CD8-positive, alpha-beta memory T cell (primary cell): ENCODE measurements at places on chromosomes 4 and X. TPM values are rescaled to one million over a fixed set of nuclear protein-coding genes. Genes with fewer than 3 reads are reported as not detected.

IGFBP7 gene
- not detected for total RNA-seq

- DNase-seq: no peak
These were observed 111.2 kb upstream of the PLS3 start for GRCh38 chrX:115449742-115450141.

DNA sequence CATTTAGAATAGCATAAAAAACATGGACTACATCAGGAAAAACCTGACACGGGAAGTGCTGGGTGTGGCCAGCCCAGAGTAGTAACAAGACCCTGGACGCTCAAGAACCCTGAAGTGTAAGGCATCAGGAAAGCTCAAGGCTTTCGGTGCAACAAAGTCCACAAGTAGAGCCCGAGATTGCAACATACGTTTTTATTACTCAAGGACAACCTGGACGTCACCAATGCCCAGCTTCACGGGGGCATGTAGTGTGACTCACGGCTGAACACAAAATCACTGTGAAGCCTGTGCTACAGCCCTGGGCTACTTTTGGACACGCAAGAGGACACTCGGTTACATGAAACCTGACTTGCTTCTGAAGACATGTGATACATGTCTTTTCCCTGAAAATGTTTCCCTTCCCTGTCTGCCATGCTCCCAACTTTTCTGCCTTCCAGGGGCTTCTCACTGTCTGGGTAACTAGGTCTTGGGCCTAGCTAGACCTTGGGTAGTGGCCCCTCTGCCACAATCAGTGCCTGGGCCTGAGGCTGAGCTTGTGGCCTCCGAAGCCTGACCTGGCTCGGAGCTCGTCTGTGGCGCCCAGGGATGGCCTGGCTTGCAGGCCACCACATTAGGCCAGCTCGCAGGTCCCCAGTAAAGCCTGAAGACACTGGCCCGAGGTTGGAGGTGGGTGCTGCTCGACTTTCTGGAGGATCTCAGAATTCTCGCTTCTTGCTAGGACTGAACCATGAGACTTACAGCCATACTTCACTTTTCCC is 9.2 kb downstream of the IRAK1 start:
- DNase-seq: no peak

GRCh38 chrX:74515356-74515755 is 94.1 kb downstream of the SLC16A2 start:
- DNase-seq: no peak

DNA sequence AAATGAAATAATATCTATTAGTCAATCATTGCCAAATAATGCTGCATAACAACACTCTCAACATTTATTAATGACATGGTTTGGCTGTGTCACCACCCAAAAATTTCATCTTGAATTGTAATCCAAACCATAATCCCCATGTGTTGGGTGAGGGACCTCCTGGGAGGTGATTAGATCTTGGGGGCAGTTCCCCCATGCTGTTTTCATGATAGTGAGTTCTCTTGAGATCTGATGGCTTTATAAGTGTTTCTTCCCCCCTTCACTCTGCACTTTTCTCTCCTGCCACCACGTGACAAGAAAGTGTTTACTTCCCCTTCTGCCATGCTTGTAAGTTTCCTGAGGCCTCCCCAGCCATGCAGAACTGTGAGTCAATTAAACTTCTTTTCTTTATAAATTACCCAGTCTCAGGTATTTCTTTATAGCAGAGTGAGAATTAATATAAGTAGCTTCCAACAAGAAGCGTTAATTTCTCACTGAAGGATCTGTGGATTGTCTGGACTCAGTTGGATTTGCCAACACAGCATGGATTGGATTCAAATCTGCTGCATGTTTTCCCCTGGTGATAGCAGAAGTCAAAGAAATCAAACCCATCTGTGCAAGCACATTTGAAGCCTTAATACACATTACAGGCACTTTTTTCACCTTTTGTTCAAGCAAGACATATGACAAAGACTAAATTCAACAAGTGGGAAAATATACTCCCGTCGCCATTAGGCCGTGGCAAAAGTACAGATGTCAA is 216.6 kb downstream of the PDGFC start:
- no peak for DNase-seq

GRCh38 chr4:41644288-41644914 is 104.1 kb downstream of the PHOX2B start:
- no peak for DNase-seq

GRCh38 chr4:128354205-128354821 is 66.7 kb upstream of the PGRMC2 start:
- no peak for DNase-seq

GRCh38 chr4:102614801-102615200 is 113.6 kb downstream of the NFKB1 start:
- no peak for DNase-seq

- no peak for DNase-seq
These were observed 69.3 kb upstream of the FAM241A start for GRCh38 chr4:112075906-112076305.

GRCh38 chr4:26132858-26133257 is 188.0 kb upstream of the RBPJ start:
- no peak for DNase-seq

DNA sequence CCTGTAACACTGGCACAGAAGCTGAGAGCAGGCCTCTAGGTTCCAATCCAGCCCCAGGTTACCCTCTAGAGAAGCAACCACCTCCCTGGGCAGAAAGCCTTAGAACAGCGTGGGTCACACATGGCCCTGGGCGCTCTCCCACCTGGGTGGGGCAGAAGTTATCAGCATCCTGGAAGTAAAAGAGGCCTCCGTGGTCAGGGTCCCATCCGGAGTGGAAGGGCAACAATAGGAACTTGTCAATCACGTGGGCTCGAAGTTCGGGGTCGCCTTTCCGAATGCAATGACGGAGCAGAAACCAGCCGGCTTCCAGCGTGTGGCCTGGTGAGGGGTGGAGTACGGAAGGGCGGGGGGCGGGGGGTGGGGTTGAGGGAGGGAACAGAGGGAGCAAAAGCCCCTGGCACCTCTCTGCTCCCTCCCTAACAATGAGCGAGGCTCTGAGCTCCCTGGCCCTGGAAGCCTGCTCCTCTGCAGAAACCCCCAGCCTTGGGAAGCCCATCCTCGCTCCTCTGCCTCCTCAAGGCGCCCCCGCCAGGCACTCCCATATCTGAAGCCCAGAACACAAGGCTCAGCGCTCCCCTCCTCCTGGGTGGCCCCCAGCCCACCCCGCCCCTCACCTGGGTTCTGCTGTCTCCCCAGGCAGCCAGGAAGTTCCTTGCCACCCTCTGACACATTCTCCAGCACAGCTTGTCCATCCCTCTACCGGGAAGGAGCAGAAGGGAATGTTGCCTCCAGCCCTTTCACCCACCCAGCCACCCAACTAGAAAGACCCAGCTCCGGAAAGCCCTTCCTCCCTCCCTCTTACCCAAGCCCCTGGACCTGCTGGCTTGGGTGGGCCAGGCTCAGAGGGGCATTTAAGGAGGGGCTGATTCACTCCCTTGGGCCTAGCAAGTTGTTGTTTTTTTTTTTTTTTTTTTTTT is 2.8 kb downstream of the RENBP start:
- no peak for DNase-seq

CYSLTR1 gene
- total RNA-seq: 0.31 TPM

DNA sequence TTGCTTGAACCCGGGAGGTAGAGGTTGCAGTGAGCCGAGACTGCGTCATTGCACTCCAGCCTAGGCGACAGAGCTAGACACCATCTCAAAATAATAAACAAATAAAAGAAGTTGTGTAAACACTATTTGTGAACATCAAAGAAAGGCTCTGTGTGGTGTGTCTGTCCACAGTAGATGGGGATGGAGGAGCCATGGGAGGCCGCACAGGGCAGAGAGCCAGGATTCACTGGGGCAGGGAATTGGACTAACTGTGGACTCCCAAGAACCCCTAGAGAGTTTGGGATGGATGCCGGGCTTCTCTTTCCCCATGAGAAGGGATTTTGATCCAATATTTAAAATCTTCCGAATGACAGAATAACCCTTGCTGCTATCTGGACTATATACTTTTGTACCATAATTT is 26.5 kb downstream of the TBC1D1 start:
- no peak for DNase-seq

GRCh38 chr4:142557239-142557801 is 288.8 kb downstream of the INPP4B start:
- no peak for DNase-seq

CENPI gene
- total RNA-seq: 12.8 TPM

DNA sequence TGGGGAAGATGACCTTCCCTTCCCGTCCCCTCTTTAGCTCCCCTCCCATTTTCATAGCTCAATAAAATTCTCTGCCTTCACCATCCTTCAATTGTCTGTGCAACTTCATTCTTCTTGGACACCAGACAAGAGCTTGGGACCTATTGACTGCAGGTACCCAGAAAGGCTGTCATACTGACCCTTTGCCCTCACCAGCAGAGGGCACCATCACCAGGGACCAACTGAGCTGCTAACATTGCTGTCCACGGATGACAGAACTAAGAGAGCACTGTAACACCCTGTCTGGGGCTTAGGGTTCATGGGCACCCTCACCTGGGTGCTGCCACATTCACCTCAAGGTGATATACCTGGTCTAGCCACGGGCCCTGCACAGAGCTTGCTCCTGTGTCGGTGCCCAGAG is 141.3 kb upstream of the VCX3B start:
- DNase-seq: no peak

- DNase-seq: no peak
These were observed 198.4 kb downstream of the MAML3 start for GRCh38 chr4:139955600-139955999.

- DNase-seq: no peak
These were observed 1.3 kb downstream of the LCORL start for GRCh38 chr4:18020145-18020670.

GRCh38 chr4:126027601-126028000 is 712.8 kb downstream of the FAT4 start:
- no peak for DNase-seq

DNA sequence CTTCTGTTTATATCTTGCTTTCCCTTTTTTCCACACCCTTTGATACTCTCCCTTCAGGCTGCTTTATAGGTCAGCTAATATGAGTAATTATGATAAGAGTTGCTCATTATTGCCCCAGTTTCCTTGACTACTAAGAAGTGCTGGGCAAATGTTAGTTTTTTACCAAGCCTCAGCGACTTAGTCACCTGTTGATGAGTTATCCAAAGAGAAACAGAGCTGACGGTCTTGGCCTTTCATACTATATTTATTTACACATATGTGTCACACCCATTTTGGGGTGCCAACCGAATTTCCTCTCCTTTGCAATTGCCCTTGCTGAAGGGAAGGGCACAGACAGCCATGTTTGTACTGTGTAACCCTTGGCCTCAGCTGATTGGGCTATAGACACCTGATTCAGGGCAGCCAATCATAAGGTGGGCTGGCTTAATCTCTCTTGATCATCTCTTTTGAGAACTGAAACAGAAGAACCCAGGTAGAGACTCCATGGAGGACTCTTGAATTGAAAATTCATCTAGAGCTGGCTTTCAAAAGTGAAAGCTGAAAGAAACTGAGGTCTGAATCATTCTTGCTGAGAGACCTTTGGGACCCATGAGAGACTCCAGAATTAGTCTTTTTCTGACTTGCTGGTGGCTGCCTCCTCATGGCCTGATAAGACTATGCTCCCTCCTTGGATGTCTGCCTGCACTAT is 111.7 kb upstream of the RPS6KA3 start:
- DNase-seq: no peak

F9 gene
- total RNA-seq: not detected

- DNase-seq: no peak
These were observed 1.6 kb downstream of the APBB2 start for GRCh38 chr4:41212616-41213203.

GRCh38 chr4:47484168-47484567 is 907 bp upstream of the ATP10D start:
- no peak for DNase-seq

DNA sequence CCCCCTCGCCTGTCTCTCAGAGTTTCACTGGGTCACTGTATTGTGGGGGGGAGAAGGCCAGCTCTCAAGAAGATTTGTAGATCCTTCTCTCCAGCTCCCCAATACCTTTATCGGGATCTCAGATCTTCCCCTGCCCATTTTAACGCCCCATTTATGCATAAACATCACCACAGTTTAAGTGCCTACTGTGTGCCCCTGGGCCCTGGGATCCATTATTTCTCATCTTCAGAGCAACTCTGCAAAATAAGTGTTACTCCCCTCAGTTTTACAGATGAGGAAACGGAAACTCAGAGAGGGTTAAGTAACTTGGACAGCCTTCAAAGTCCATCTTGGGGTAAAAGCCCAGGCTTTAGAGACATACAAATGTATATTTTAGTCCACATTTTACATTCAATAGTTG is 421 bp upstream of the IGSF1 start:
- no peak for DNase-seq

- DNase-seq: no peak
These were observed at the start of gene TLR3 for GRCh38 chr4:186068581-186069348. TLR3 (plus strand) TSS chr4:186069156; CDS start chr4:186076620, 7,464 bp downstream.

GC gene
- total RNA-seq: not detected

DNA sequence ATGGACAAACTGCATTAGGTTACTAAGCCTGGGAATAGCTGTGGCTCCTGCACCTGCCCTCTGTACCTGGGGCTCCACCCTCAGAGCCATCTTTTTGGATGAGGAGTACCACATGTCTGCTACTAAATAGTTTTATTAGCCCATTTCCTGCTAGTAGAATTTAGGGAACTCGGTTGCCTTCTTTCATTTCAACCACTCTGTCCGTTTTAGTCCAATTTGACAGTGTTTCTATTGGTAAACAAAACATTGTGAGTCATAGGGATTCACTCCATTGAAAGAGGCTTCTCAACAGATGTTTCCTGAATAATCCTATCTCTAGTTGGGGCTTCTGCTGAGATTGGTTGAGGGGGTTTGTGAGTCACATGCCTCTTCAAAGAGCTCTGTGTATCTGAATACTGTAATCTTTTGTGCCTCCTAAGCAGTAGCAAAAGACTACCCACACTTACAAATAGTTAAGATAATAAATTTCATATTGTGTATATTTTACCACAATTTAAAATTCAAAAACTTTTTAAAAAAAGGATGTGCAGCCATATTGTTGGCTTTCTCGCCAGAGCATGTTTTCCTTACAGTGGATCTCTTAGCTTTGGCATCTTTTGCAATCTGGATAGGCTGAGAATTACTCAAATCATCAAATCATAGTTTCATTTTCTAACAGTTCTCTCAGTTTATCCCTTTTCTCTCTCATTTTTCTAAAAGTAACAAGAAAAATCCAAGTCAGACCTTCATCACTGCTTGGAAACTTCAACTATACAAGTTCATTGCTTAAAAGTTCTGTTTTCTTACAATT is 9.9 kb downstream of the FAM200B start:
- DNase-seq: no peak
